Stimulated activated CD4-positive, alpha-beta T cell treated with anti-CD3 and anti-CD28 coated beads, Interleukin-12 subunit alpha, Interleukin-12 subunit beta, amount 100 ng/mL, for 48 hours (primary cell): ENCODE measurements at places on chromosomes 5 and 9.

DNA sequence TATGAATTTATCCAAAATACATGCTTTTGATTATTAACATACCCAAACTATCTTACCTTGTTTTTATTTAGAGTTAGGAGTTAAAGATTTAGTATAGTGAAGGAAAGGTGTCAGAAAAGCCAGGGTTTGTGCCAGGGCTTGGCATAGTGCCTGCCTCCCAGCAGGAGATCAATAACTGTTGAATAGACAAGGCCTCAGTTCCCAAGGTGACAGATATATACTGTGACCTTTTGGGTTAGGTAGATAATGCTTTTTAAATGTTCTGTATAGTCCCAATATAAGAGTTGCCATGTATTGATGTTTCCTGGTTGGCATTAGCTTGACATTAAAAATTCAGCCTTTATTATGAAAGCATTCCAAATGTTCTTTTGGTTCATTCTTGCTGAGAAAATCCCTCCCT lies 121.8 kb downstream of the MCTP1 start:
- no peak for DNase-seq

DNA sequence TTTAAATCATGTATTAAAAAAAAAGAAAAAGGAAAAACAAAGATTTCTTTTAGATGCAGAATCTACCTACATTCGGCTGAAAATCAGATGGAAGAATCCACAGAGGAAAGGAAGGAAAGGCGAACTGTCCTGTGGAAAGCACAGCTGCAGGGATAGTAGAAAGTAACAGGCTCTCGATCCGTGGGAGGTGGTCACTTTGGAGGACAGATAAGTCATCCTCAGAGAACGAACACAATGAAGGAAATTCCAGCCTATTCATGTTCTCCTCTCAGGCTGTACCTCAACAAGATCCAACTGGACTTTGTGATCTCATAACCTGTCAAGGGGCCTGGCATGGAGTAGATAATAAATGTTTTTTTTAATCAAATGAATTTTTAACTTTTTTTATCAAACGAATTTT lies 72.8 kb downstream of the NR6A1 start:
- no peak for DNase-seq

DNA sequence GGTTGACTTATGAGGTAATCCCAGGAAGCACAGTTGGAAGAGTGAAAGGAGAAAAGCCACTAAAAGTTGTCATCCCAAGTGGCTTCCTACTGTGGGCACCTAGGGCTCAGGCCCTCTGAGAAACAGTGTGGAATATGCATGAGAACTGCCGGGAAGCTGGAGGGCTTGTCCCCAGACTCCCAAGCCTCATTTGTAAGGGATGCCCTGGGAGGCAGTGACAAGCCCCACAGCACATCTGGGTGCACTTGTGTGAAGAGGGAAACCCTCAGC lies 64.5 kb downstream of the SFXN1 start:
- DNase-seq: no peak

DNA sequence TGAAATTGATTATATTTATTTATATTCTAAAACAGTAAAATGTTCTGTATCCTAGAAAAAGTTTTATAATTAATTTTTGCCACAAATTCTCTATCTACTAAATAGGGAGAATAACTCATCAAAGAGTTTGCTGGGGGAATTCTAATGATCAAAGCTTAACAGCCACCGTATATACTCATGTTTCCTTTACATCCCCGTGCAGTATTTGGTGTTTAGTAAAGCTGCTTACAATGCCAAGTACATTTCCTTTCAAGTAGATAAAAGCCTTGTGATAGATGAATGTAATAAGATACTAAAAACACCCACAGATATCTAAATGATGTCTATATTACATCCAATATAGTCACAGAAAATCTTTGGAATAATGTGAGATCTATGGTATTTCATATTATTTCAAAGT lies 312.2 kb downstream of the HCN1 start:
- no peak for DNase-seq

GRCh38 chr5:68277431-68277830 lies 61.9 kb downstream of the PIK3R1 start:
- DNase-seq: no peak

DNA sequence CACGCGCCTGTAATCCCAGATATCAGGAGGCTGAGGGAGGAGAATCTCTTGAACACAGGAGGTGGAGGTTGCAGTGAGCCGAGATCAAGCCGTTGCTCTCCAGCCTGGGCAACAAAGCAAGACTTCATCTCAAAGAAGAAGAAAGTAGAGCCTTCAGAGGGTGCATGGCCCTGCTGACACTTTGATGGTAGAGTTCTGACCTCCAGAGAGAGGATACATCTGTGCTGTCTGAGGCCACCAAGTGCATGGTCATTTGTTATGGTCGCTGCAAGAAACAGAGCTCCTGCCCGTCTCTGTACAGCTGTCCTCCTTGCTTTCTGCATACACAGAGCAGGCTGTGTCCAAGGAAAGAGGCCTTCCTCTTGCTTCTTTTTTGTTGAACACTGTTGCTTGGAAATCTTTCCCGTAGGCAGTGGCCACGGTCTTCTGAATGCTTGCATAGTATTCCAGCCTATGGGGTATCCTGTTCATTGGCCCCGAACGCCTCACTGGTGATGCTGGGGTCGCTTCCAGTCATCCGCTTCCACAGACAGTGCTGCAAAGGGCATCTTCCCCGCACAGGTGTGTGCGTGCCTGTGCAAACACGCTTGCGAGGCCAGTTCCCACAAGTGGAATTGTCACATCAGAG lies 36.8 kb upstream of the UNC5A start:
- no peak for DNase-seq

GRCh38 chr9:4305065-4305985 lies 5.5 kb upstream of the GLIS3 start:
- no peak for DNase-seq
